ENCODE measurements at places on chromosomes 2 and 18.

- no peak for DNase-seq
Measured at GRCh38 chr2:6073191-6074088, 381.3 kb downstream of the SOX11 start.

- no peak for DNase-seq
Measured at GRCh38 chr2:164782323-164782722, 59.3 kb downstream of the COBLL1 start.

- no peak for DNase-seq
Measured at GRCh38 chr18:78165525-78165924, 814.1 kb upstream of the SALL3 start.

DNA sequence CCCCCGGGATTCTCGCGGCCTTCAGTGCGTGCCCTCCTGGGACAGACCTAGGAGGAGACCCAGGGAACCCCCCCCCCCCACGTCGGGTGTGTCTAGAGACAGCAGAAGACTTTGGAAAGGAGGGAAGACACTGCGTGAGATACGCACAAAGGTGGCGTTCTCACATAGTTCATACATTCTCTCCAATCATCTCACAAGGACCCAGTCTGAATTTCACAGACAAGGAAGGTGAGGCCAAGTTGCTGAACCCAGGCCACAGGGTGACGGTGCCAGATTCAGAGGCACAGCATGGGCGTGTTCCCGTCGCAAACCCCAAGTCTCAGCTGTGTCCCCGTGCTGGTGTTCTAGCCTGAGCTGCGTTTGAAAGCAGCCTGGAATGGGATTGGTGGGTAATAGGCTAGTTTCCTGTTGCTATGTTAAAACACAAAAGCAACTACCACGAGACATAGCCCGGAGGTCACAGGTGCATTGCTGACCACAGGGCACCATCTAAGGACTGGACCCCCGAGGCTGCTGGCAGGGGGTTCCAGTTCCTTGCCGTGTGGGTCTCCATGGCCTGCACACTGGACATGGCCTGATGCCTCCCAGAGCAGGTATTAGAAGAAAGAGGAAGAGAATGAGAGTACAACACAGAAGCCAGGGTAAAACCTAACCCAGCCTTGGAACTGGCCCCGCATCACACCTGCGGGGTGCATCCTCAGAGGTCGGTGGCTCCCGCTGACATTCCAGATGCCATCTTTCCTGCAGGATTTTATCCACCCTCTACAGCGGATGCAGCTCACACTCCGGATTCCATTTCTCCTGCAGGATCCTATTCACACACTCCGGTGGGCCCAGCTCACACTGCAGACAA, 1.1 kb upstream of the PXDN start:
- DNase-seq = no peak

GRCh38 chr2:121004950-121005349, 269.3 kb downstream of the GLI2 start:
- DNase-seq = no peak

DNA sequence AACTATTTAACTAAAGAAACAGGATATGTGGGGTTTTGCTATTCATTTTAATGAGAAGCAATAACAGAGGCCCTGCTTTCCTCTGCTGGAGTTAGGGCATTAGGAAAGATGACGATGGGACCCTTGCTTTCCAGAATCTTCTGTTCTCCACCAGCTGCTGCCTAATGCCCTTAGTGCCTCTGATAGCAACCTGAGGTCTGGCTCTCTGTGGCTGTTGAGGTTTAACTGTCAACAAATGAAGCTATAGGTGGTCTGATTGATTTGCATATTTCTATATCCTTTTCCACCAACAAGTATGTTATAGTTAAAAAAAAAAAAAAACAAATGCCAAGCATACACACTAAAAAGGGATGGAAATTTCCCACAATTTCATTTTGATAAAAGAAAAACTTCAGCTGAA, 115.1 kb upstream of the NCK2 start:
- no peak for DNase-seq

GRCh38 chr2:149005471-149006077, 32.9 kb upstream of the LYPD6B start:
- no peak for DNase-seq

GRCh38 chr18:48727681-48728080, 188.8 kb downstream of the CTIF start:
- DNase-seq = no peak

DNA sequence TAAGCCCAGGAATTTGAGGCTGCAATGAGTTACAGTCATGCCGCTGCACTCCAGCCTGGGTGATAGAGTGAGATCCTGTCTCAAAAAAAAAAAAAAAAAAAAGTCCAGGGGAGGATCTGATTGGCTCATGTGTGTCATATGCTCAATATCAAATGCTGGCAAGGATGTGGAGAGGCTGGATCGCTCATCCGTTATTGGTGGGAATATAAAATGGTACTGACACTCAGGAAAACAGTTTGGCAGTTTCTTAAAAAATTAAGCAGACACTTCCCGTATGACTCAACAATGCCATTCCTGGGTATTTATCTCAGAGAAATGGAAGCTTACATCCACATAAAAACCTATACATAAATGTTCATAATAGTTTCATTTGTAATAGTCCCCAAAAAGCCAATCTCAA, 68.9 kb downstream of the MEX3C start:
- no peak for DNase-seq

DNA sequence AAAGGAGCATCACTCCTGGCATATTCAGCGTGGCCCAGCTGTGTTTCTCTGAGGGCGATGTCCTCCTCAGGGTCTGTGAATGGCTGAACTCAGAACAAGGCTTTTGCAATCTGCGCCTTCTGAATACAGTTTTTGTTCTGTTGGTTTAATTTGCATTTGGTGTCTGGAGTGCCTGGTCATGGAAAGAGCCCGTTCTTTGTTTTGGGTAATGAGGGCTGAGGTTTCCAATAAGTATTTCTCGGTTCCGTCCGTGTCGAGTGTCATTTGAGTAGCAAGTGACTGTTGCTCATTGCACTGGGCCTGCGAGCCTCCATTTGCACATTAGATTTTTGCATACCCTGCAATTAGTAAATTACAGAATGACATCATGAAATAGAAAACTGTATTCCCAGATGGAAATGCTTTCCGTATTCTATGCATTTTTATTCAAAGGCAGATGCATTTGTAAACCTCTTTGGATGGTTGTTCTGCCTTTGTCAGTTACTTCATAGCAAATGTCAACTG, 57.3 kb downstream of the NEDD4L start:
- no peak for DNase-seq

GRCh38 chr2:217382794-217383193, 522.9 kb upstream of the TNP1 start:
- DNase-seq = no peak

DNA sequence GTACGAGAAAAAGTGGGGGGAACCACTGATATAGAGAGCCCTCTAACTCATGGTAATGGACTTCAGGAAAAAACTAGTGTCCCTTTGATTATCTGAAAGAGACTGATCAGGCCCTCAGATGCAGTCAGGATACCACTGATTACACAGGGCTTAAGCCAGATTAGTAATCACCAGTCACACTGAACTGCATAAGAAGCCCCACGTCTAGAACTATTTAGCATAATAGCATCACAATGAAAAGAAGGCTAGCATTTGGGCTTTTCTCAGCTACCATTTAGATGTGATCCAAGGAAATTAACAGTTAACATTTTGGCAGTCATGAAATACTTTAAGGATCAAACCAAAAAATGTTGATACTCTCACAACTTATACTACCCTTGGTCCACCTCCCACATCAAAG, 813.1 kb upstream of the POU3F3 start:
- DNase-seq = no peak

- DNase-seq = no peak
Measured at GRCh38 chr2:203177361-203177760, 61.5 kb upstream of the CYP20A1 start.

GRCh38 chr2:109194620-109194937, 65.6 kb downstream of the SH3RF3 start:
- no peak for DNase-seq

DNA sequence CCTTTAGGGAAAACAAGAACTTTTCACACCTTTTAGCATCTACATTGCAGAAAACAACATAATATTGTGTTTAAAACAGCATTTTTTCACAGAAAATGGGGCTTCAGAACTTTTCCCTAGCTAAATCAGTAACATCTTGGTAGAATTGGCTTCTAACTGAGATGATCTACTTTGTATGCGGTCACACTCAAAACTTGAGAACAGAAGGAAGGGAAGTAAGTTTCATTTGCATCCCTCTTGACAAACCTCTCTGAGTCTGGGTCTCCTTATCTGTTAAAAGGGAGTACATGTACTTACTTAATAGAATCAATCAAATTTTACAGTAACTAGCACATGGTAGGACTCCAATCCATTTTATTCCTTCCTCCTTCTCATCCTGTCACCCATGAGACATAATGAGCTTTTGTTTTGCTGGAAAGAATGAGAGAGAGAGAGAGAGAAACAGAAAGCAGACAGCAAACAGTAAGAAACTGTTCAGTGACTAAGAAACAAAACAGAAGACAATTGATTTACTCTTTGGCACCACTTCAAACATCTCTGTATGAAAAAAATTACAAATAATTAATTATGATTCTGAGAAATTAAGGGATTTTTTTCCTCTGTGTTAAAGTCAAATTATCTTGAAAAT, 387.3 kb downstream of the SATB2 start:
- no peak for DNase-seq

GRCh38 chr2:20852139-20852538, 29.2 kb upstream of the LDAH start:
- DNase-seq = no peak

- no peak for DNase-seq
Measured at GRCh38 chr18:10010611-10011015, 96.8 kb downstream of the VAPA start.

- no peak for DNase-seq
Measured at GRCh38 chr18:27277554-27277953, 92.4 kb upstream of the CHST9 start.

GRCh38 chr2:197889041-197889440, 84.6 kb downstream of the PLCL1 start:
- no peak for DNase-seq

DNA sequence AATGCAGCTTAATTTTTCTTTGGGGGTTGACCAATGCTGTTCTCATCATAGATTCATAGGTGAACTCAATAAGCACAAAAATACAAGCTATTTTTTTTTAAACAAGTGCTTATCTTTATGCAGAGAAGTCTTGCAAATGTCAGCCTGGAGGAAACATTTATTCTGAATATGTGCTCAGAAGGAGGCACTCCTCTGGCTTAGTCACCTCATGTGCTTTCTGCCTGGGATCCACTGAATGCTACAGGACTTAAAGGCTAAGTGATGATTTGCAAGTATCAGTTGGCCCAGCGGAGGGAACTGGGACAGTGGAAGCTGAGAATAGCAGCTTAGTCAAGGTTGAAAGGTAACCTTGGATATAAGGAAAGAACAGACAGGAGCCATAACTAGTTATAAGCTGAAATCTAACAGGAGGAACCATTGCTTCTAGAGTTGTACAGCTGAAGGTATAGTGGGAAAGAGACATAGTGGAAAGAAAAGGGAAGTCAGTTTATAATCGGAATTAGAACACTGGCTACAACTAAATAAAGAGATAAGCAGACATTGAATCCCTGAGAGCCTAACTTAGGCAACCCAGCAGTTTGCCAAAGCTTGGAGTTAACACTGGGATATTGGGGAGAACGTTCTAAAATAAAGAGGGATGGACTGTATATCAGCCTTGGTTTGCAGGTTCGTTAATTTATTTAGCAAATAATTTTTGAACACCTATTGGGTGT, 488.7 kb downstream of the SUCLG1 start:
- no peak for DNase-seq

GRCh38 chr2:199018826-199019225, 438.9 kb downstream of the SATB2 start:
- no peak for DNase-seq

DNA sequence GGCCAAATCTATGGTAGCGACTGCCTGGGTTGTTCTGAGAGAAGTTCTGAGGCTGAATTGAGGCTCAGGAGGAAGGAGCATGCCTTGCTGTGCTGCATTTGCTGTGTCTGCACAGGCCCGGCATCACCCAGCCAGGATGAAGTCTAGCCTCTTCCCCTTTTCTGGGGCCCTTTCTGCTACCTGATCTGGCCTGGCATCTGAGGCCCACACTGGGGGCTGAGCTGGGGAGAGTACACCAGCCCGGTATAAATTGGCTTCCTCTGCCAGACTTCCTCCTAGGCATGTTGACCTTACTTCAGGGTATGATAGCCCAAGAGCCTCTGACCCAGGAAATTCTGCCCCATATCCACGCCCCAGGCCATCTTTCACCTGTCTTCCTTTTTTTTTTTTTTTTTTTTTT, 30.0 kb downstream of the MRPL35 start:
- no peak for DNase-seq

DNA sequence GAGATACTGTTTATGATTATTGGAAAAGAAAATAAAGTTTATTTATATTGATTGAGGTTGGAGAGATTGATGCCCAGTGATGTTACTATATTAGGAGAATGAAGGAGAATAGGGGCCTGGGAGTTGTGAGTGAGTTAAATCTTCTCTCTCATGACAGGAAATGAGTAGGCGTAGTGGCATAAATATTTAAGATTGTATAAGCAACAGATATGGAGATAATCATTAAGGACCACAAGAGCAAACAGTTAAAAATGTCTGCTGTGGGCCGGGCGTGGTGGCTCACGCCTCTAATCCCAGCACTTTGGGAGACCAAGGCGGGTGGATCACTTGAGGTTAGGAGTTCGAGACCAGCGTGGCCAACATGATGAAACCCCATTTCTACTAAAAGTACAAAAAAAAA, 62.7 kb downstream of the PTRHD1 start:
- DNase-seq = no peak

DNA sequence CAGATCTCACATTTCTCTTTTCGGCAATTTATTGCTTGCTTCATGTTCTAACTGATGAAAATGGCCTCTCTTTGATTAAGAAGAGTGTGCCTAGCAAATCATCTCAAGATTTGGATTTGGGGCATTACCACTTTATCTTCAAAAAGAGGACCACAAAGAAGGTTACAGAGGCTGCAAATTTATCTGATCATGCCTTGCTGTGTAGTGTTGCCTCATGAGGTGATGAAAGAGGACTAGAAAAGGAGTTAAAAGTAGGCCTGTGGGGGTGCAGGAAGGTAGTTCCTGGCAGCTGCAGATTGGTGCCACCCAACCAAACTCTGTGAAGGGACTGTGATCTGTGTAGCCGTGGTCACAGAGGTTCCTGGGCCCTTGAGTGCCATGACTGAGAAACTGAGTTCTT, 69.2 kb downstream of the PRELID3A start:
- no peak for DNase-seq

DNA sequence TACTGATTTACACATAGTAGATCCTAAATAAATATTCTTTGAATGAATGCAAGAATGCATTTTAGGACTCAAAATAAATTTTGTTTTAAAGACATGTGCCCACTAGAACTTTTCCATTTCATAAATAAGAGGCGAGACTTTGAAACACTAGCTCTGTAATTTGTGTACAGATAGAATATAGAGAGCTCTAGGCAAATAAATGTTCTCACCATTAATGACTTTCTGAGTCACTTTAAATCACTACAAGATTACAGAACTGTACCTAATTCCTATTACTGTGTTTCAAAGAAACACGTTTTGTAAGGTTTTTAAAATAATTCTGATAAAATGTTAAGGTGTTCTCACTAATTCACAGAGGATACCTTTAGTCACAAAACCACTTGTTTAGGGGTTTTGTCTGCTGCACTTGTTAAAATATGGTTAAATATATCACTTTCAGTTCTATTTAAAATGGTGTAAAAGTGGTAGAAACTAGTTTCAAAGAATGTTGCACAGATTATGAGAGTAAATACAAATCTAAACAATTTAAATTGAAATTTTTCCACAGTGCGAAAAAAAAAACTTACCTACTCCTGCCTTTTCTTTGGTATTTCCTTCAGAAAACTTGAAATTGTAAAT, 158.7 kb upstream of the ZC3H15 start:
- no peak for DNase-seq
